Activated CD8-positive, alpha-beta memory T cell treated with anti-CD3 and anti-CD28 coated beads, Interleukin-2, amount 10 ng/mL, durations not matched to agents 7 days and 5 days (primary cell): ENCODE measurements at places on chromosomes 12 and 14.

GRCh38 chr12:116215023-116215422 lies 62.5 kb downstream of the MED13L start:
- DNase-seq, result no peak

DNA sequence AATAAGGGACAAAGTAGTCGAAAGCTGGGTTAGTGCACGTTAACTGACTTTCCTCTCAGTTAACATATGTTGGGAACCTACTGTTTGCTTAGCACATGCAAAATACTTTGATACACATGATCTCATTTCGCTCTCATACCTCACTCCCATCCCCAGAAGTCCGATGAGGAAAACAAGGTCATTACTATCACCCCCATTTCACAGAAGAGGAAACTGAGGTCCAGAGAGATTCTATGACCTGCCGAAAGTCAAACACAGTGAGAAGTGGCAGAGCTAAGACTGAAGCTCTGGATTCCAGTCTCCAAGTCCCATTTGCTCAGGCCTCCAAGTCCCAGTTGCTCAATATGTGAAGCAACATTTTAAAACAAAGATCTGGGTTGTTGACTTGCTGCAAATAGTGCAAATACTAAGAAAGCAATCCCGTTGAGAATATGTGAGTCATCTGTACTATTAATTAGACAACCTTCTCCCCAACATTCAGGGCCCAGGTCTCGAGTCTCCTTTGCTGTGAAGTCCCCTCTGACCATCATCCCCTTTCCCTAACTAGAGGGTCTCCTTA lies 170.6 kb upstream of the PWP1 start:
- no peak for DNase-seq

- DNase-seq, result no peak
Observed at GRCh38 chr14:63654346-63654745, 12.7 kb upstream of the WDR89 start.

GRCh38 chr12:68440068-68440581 lies 108.0 kb upstream of the MDM1 start:
- no peak for DNase-seq

DNA sequence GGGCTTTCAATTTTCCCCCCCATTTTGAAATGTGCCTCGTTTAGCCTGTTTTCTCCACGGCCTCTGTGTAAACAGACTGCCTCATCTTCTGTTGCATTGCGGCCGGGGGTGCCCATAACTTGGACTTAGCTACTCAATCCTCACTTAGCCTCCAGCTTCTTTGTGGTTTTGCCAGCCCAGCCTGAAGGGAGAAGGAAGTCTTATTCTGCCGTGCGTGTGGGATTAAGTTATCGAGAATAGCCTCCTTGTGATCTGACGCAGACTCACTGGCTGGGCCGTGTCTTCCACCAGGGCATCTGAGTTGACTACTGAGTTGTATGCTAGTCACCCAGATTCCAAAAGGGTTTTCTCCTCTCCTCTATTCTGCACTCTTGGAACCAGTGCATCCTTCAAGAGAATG lies 8.1 kb downstream of the PRKAB1 start:
- no peak for DNase-seq

DNA sequence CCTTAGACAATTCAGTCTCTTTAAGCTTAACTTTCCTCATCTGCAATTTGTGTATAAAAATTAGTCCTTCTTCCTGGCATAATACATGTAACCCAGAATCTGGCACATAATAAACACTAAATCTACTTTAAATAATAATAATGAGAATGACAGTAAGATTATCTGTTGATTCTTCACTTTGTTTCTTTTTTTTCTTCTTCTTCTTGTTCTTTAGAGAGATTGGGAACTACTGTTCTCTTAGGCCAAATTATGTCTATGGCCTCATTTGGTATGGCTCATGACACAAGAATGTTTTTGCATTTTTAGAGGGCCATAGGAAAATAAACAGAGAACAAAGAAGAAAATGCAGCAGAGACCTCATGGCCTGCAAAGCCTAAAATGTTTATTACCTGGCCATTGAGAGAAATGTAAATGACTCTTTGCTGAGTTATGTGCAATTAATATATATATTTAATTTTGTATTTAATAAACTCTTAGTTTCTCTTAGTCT lies 275.8 kb downstream of the SLC6A15 start:
- DNase-seq, result no peak

DNA sequence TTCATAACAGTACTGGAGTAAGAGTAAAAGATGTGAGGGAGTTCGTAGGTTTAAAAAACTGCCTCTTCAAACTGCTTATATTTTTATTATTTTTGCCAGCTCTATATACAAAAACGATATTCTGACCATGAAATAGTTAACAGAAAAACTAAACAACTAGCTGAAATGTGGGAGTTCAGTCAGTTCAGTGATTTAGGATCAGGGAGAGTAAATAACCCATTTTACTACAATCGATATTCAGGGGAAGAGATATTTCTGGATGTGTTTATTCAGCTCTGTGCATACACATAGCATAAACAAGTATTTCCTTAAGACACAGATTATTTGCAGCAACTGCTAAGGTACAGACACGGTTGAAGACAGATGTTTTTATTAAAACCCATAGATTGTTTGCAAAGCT lies 470.9 kb downstream of the TMTC2 start:
- DNase-seq, result no peak

GRCh38 chr14:68346556-68347343 lies 446.1 kb downstream of the ZFP36L1 start:
- DNase-seq, result no peak

DNA sequence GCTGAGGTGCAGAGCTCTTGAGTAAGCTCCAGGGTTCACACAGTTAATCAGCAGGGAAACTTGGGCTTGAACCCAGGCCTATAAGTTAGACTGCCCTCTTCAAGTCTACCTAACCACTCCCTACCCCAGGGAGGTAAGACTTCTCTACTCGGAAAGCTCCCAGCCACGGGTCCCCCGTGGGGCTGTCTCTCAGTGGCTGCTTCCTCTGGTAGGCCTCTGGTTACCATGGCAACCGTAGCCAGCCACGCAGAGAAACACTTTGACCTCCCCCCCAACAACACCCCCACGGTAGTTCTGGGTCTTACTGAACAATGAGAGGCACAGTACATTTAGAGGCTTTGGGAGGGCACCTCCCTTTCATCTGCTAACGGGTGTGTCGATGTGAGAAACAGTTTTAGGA lies 245.2 kb downstream of the AACS start:
- no peak for DNase-seq

DNA sequence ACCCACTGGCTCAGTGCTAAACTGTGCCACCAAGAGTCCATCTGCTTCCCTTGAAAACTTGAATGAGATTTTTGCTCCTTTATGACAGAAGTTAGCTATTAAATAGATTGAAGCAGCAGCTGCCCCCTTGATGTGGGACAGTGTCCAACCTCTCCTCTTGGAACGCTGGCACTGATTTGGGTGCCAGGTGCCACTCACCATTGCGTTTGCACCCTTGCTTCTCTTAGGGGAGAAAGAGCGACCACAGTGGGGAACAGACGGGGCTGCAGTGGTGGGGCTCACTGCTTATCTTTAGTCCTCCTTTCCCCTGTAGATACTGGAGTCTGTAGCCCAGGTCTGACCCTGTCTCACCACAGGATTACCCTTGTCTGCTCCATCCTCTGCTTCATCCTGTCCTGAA lies 9.4 kb downstream of the EP400 start:
- DNase-seq, result no peak

- DNase-seq, result no peak
Observed at GRCh38 chr12:50924131-50924438, 28.3 kb upstream of the HIGD1C start.

GRCh38 chr14:74392616-74393570 lies 33.1 kb downstream of the SYNDIG1L start:
- no peak for DNase-seq

DNA sequence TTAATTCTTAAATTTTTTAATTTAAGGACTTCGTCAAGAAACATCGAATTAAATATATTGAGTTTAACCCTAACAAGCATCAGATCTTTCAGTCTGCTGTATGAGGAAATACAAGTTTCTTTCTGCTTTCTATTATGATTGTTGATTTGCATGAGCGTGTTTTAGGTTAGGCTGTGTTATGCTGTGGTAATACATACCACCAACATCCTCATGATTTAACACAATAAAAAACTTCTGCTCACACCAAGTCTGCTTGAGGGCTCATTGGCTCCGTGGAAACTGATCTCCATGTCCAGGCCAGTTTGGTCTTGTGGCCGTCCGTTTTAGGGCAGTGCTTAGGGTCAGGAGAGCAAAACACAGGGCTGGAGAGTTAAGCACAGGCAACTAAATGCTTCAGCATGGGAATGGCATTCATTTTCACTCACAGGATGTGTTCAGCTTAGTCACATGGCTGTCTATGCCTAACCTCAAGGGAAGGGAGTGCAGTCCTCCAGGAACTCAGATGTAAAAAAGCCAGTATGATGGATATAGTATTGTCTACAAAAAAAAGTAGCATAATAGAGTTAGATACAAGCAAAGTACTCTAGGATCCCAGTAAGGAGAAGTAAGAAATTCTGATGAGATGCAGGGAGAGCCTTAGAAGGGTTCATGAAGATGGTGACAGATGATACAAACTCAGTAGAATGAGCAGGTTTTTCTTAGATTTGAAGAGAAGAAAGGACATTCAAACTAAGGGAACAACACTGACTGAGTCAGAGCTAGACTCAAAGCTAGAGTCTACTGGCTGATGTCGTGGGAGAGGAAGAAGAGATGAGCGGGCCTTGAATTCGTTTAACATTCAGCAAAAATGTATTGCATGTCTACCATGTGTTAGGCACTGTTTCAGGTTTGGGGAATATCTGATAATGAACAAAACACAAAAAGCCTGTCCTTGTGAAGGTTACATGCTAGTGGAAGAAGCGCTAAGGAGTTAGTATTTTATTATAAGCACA lies 16.3 kb downstream of the MARK3 start:
- no peak for DNase-seq

DNA sequence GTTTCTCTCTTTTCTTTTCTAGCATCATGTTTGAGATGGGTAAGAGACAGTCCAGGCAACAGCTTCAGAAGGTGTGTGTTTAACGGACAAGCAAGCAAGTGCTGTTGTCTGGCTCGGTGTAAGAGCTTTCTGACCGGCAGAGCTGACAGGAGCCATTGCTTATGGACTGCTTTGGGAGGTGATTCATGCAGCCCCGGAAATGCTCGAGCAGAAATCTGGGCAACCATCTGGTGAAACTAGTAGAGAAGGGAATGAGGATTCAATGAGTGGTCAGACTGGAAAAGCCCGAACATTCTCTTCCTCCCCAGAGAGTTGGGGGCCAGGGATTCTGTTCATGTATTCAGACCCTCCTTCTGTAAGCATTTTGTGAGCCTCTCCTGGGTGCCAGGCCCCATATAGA lies 24.4 kb downstream of the TUNAR start:
- no peak for DNase-seq

DNA sequence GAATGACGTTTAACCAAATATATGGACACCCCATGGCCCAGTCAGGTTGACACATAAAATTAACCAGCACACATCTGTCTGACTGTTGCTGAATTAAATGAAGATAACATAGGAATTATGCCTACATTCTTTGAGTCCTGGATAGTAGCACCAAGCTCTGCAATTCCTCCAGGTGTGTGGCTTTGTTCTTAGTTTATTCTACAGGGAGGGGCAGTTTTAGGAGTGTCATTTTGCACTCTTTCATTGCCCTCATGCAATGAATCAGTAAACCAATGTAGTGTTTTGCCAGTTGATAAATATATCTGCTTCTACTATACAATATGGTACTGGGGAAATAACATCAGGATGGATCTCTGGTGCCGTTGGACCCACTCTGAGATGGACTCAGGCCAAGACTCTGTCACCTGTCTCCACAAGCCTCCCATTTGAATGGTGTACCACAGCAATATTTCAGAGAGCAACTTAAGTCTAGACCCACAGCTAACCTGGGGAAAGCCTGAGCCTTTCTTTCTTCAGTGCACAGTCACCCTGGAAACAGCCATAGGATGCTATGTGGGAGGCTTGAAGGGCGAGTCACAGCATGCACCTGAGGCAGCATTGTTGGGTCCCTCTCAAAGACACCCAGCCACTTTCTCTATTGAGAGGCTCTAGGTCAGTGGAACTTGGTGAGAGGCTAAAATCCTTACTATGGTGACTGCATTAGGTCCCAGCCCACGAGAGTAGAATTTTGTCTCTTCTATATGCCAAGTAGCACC lies 73.2 kb downstream of the ANO4 start:
- DNase-seq, result no peak

GRCh38 chr14:38207736-38208617 lies at the start of gene SSTR1:
Gene SSTR1, plus strand, starts transcription at chr14:38207904. Its CDS starts 1,486 bp downstream, at chr14:38209390.
- no peak for DNase-seq

GRCh38 chr14:94893411-94894160 lies 123.7 kb upstream of the GSC start:
- no peak for DNase-seq

GRCh38 chr12:88723219-88723618 lies 142.9 kb upstream of the KITLG start:
- DNase-seq, result no peak

DNA sequence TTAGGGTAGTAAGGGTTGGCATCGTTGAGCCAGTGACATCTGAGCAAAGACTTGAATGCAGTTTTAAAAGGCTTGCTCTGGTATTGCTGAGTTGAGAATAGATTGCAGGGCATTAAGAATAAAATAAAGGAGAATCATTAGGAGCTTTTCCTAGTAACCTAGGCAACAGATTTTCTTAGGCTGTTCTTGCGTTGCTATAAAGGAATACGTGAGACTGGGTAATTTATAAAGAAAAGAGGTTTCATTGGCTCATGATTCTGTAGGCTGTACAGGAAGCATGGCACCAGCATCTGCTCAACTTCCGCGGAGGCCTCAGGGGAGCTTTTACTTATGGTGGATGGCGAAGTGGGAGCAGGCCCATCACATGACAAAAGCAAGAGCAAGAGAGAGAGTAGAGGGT lies 97.4 kb downstream of the RAD51B start:
- no peak for DNase-seq

- DNase-seq, result no peak
Observed at GRCh38 chr14:59015482-59015881, 173.0 kb upstream of the DAAM1 start.

- no peak for DNase-seq
Observed at GRCh38 chr12:71639341-71639760, 24.3 kb downstream of the ZFC3H1 start.

DNA sequence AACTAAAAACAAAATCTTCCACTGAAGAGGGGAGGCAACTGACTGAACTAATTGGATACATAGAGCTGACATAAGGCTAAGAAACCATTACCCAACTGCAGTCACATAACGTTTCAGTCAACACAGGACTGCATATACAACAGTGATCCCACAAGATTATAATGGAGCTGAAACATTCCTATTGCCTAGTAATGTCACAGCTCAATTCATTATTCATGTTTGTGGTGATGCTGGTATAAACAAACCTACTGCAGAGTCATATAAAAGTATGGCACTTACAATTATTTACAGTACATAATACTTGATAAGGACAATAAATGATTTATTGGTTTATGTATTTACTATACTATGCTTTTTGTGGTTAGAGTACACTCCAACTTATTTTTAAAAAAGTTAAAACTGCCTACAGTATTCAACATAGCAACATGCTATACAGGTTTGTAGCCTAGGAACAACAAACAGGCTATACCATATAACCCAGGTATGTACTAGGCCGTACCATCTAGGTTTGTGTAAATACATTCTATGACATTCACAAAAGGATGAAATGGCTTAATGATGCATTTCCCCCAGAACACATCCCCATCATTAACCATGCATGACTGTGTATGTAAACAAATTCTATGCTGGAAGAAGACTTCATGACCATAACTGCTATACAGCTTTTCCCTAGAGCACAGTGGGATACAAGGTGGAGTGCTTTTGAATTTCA lies 4.3 kb downstream of the NAP1L1 start:
- no peak for DNase-seq

- DNase-seq, result no peak
Observed at GRCh38 chr12:5557906-5558305, 126.0 kb downstream of the NTF3 start.
